ENCODE measurements at places on chromosomes 13 and 19. TPM values are rescaled to one million over a fixed set of nuclear protein-coding genes. Genes with fewer than 3 reads are reported as not detected.

ZNF625 gene
- total RNA-seq, result 3.4 TPM

- no peak for DNase-seq
Measured at GRCh38 chr13:75307370-75307949, 174.5 kb downstream of the TBC1D4 start.

DNA sequence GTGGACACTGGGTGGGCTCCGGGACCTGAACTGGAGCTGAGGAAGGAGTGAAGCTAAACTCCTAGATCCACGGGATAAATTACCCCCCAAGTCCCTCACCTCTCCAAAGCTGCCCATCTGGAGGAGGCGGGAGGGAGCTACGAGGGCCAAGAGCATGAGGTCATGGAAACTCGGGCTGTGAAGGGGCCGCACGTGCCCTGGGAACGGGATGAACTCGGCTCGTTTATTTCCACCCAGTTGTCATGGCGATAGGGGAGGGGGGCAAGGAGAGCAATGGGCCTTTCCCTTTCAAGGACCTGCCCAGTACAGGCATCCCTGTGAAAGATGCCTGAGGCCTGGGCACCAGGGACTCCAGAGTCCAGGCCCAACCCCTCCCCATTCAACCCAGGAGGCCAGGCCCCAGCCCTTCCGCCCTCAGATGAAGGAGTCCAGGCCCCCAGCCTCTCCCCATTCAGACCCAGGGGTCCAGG lies 3.8 kb downstream of the PPP1R12C start:
- no peak for DNase-seq

C5AR2 gene
- 0.07 TPM for total RNA-seq

IL12RB1 gene
- 23.3 TPM for total RNA-seq

DNA sequence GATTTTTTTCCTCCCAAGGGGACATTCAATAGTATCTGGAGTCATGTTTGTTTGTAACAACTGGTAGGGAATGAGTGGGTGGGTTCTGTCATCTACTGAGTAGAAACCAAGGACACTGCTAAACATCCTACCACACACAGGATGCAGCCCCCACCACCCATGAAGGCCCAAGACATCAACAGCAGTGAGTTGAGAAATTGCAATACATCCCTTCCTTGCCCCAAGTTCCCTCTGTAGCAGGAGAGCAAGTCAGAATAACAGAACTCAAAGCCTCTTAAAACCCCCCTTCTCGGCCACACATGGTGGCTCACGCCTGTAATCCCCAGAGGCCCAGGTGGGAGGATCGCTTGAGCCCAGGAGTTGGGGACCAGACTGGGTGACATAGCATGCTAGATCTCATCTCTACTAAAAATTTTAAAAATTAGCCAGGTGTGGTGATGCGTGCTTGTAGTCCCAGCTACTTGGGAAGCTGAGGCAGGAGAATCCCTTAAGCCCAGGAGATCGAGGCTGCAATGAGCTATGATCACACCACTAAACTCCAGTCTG lies 2.4 kb upstream of the CYP2F1 start:
- DNase-seq, result peak; percentile 3

TM9SF2 gene
- total RNA-seq, result 67.2 TPM

DNA sequence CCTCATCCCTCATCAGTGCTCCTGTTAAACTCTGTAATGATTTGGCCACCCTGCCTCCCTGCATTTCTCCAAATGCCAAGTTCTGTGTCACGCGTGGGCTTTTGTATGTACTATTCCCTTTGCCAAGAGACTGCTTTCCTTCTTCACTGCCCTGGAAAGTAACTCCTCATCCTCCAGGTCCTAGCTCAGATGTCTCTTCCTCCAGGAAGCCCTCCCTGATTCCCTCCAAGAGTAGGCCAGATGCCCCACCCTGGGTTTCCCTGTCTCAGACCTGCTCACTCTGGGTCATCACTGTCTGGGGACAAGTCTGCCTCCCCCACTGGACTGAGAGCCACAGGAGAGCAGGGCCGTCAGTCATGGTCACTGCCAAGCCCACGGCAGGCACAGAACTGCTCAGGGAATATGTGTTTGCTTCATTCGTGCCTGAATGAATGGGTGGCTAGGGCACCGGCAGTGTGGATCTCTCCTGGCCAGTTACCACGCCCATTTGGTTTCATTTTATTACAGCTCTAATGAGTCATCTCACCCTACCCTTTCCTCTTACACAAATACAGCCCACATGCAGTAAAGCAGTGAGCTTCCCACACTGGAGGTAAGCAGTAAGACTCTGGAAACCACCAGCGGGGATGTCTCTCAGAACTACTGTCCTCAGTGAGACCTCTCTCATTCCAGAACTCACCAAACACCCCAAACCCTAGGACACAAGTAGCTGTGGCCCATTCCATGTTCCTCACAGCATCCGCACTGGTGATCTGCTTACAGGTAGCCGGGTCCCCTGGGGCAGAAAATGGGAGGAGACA lies 12.1 kb upstream of the GPR4 start:
- peak; percentile 78 for DNase-seq

- DNase-seq, result peak; percentile 92
Measured at GRCh38 chr19:12140545-12141404, 625 bp upstream of the ZNF20 start.

PEX11G gene
- 2.2 TPM for total RNA-seq

DNA sequence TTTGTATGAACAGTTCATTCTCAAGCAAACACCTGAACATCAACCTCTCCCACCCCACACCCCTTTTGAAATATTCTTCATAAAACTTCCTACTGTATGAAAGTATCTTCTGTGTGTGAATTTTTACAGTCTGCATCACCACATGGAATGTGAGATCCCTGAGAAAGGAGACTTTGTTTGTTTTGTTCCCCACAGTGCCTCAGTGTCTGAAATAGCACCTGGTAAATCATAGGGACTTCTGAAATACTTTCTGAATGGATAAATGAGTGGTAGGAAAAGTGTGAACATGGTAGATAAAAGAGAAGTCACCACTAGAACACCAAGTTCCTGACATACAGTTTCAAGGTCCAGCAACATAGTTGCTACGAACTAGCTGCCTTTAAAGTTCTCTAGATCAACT lies 1071.2 kb downstream of the EFNB2 start:
- DNase-seq, result no peak

MEIOSIN gene
- total RNA-seq, result not detected

PPM1N gene
- 3.6 TPM for total RNA-seq

GRCh38 chr13:52459668-52460067 lies 4.4 kb downstream of the CKAP2 start:
- DNase-seq, result no peak

- no peak for DNase-seq
Measured at GRCh38 chr19:35421362-35421761, 26.7 kb upstream of the FFAR2 start.

DNA sequence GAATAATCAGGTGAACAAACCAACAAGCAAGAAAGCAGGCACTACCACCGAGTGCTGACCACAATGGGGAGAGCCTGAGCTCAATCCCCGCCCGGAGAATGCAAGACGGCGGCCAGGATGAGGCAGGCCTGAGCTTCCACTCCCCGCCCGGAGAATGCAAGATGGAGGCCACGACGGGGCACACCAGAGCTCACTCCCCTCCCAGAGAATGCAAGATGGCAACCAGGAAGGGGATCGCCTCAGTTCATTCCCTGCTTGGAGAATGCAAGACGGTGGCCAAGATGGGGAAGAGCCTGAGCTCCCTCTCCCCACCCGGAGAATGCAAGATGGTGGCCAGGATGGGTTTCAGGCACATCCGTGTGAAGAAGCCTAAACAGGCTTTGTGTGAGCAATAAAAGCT lies 24.7 kb upstream of the MIER2 start:
- peak; percentile 3 for DNase-seq

- peak; percentile 68 for DNase-seq
Measured at GRCh38 chr19:49546825-49547565, 19.2 kb downstream of the RCN3 start.

GRCh38 chr13:50589139-50589538 lies 254.4 kb downstream of the DLEU7 start:
- peak; percentile 22 for DNase-seq

ZNF835 gene
- 0.97 TPM for total RNA-seq

DNA sequence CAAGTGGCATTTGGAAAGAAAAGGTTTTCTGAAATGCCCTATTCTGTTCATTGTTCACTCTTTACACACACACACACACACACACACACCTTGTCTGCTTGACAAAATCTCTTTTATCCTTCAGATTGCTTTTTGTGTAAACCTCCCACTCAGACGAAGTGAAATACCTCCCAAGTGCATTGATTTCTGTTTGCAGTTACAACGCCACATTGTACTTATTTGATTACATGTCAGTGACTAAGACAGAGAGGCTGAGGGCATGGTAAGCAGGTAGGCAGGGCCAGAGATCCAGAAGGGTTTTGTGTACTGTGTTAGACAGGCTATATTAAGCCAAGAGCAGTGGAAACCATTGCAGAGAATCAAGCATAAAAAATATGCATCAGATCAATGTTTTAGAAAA lies 561.8 kb downstream of the GPC6 start:
- no peak for DNase-seq

DNA sequence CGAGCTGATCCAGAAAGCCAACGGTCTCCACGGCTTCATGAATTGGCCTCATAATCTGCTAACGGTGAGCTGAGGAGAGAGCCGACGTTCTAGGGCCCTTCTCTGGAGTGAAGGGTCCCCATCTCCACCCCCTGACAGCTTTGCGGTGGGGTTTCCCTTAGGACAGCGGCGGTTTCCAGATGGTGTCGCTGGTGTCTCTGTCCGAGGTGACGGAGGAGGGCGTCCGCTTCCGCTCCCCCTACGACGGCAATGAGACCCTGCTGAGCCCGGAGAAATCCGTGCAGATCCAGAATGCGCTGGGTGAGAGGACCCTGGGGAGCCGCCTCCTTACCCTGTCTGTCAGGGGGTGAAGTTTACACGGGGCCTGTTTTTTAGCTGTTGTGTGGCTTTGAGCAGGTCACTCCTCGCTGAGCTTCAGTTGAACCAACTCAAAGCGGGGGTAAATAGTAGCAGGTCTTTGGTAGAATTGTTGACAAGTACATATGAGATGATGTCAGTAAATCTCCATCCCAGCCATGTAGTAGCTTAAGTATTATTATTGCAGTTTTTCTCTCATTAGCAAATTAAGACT lies 801 bp downstream of the QTRT1 start:
- DNase-seq, result peak; percentile 47

B3GNT8 gene
- 0.68 TPM for total RNA-seq

- DNase-seq, result no peak
Measured at GRCh38 chr13:100439247-100439970, 149.2 kb downstream of the GGACT start.

- DNase-seq, result peak; percentile 90
Measured at GRCh38 chr19:53254411-53255341, at the start of gene ZNF677. TSS of gene ZNF677 (minus strand) at chr19:53254873. CDS start at chr19:53251550, 3,323 bp downstream.

ATP1A3 gene
- 0.85 TPM for total RNA-seq

KCNN4 gene
- 120 TPM for total RNA-seq

THSD1 gene
- total RNA-seq, result 0.22 TPM

- DNase-seq, result no peak
Measured at GRCh38 chr13:75600371-75600770, 35.8 kb upstream of the LMO7 start.

DNA sequence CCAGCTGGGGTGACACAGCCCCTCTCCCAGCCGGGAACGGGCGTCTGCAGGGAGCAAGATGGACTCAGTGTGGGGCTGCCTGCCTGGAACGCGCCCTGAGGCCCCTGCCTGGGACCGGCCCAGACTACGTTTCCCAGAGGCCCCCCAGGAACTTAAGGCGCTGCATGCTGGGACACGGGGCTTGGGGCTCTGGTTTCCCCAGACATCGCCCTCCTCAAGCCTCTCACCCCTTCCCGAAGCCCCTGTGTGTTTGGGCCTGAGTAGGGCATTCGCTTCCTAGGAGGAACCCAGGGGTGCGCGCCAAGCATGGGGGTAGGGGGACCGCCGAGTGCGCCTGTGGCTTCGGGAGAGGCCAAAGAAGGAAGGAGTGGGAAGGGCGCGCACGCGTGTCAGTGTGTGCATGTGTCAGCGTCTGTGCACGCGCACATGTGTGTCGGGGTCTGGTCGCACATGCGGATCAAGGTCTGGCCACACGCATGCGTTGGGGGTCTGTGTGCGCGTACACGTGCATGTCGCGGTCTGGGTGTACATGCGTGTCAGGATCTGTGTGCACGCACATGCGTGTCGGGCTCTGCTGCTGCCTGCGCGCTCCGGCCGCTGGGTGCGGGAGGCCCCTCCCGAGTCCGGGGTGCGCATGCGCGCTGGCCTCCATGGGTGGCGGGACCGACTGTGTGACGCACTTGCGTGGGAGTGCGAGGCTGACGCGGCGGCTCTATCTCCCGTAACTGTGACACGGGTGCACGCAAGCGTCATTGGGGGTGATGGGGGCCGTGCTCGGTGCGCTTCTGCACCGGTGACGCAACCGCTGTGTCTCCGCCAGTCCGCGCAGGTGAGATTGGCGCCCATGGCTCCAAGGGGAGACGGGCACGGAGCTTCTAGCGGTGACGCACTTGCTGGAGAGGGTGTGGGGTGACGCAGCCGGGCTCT lies 16.2 kb downstream of the ZNF331 start:
- peak; percentile 95 for DNase-seq

DNA sequence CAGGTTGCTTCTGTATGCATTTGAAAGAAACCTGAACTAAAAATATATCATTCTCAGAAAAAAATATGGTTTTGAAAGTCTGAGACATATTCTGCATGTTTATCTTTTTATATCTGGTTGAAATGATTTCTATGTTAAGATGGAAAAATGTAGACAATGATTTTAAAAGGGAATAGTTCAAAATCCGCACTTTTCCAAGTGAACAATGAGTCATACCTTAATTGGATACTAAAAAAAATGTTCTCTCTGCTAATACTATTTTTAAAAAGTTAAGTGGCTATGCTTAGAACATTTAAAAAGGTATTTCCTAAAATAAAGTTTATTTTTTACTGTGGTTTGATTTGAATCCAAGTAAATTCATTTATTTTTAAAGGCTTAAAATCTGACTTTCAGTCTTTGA lies 801.4 kb downstream of the SLITRK6 start:
- DNase-seq, result no peak

SEMA6B gene
- not detected for total RNA-seq

- DNase-seq, result no peak
Measured at GRCh38 chr13:95387733-95388207, 86.5 kb upstream of the ABCC4 start.

LYL1 gene
- total RNA-seq, result 5.0 TPM

TBXA2R gene
- 0.31 TPM for total RNA-seq

SMIM24 gene
- not detected for total RNA-seq

- DNase-seq, result no peak
Measured at GRCh38 chr13:96314974-96315373, 225.1 kb downstream of the HS6ST3 start.

GRCh38 chr13:70568571-70568970 lies 460.3 kb upstream of the KLHL1 start:
- DNase-seq, result no peak
